IPS DF 6.9 (cell line): ENCODE measurements at places on chromosomes 2 and 18.

- no peak for DNase-seq
These were observed 8.2 kb downstream of the DSG2 start for GRCh38 chr18:31506024-31506742.

- no peak for DNase-seq
These were observed 9.0 kb downstream of the RNF144A start for GRCh38 chr2:6926071-6926732.

DNA sequence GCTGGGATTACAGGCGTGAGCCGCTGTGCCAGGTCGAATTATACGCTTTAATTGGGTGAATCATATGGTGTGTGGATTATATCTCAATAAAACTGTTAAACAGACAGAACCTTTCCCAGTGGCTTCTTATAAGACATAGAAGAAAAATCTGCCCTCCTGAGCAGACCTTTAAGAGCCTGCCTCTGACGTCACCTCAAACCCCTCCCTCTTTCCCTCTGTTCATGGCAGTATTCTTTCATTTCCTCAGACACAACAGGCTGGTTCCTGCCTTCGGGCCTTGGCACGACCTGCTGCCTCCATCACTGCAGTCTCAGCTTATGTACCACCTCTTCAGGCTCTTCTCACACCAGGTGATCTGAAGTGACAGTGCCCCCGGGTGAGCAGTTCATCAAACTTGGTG, 14.0 kb upstream of the PDIA6 start:
- DNase-seq = no peak

- no peak for DNase-seq
These were observed 4.1 kb upstream of the SLC40A1 start for GRCh38 chr2:189584686-189585085.

GRCh38 chr2:149363958-149364357, 33.6 kb downstream of the LYPD6 start:
- DNase-seq = no peak

DNA sequence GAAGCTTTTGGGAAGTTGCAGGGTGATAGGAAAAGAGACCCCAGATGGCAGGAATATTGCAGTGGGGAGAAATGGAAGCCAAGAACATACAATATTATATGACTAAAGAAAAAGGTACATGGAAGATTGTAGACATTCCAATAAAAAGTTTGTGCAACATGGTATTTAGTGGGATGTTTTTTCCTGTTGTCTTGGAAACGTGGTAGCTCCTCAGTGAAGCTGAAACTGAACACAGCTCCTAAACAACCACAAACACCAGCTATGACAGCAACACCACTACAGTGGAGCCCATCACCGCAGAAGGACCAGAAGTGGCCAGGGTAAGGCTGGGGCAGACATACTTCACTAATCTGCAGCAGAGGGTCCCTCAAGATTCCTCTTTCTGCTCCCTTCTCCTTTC, 246.8 kb downstream of the CDH20 start:
- no peak for DNase-seq

GRCh38 chr2:137881711-137882110, 82.6 kb upstream of the HNMT start:
- DNase-seq = no peak

GRCh38 chr18:22813648-22814328, 119.3 kb upstream of the RBBP8 start:
- peak; percentile 25 for DNase-seq

GRCh38 chr2:109458512-109458911, 155.3 kb downstream of the SEPTIN10 start:
- DNase-seq = no peak

DNA sequence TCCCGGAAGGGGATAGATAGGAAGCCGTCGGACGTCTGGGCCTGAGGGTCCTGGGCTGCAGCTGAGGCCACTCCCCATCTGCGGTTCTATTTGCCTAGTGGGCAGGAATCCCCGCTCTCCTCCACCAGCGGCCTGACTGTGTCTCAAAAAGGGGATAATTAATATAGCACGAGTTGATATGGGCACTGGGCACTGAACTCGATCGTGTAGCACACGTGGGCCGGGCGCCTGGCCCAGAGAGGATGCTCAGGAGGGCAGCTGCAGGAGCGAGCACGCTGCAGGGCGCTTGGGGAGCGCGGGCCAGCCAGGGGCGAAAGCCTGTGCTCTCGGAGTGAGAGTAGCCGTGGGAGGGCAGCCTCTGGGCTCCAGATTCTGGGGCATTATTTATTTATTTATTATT, 8.8 kb upstream of the GBX2 start:
- no peak for DNase-seq

- DNase-seq = no peak
These were observed 98.9 kb downstream of the SEPTIN10 start for GRCh38 chr2:109514857-109515256.

- no peak for DNase-seq
These were observed 90.1 kb upstream of the CAVIN2 start for GRCh38 chr2:191936882-191937405.

DNA sequence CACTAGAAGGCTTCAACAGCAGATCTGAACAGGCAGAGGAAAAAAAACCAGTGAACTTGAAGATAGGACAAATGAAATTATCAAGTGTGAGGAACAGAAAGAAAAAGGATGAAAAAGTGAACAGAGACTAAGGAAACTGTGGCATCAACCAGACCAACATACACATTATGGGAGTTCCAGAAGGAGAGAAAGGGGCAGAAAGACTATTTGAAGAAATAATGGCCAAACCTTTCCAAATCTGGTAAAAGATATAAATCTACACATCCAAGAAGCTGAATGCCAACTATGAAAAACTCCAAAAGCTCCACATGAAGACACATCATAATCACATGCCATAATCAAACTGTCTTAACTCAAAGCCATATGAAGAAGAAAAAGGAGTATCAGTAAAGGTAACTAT, 79.8 kb downstream of the ROCK1 start:
- DNase-seq = no peak
